Stimulated activated CD4-positive, alpha-beta T cell treated with anti-CD3 and anti-CD28 coated beads, Interleukin-12 subunit alpha, Interleukin-12 subunit beta, amount 100 ng/mL, for 4 hours (primary cell): ENCODE measurements at places on chromosomes 4 and X.

DNA sequence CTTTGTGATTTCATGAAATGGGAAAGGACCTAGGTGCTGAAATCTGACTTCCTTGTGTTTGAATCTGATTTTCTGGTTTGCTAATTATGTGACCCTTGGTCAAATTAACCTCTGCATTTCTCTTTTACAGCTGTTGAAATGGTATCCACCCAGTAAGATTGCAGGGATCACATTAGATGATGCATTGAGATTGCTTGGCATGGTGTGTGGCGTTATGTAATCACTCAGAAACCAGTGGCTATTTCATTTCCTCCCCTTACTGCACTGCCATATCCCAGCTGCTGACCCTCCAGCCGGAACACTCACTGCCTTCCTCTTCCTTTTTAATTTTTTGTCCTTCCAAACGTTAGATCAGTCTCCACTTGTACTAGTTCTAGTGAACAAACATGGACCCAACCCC, 79.0 kb downstream of the KLHL8 start:
- no peak for DNase-seq

- DNase-seq: no peak
Measured at GRCh38 chrX:95291561-95291960, 1393.1 kb upstream of the DIAPH2 start.

- DNase-seq: no peak
Measured at GRCh38 chr4:42778349-42778748, 114.2 kb upstream of the GRXCR1 start.

- DNase-seq: no peak
Measured at GRCh38 chr4:150664935-150665334, 83.0 kb downstream of the MAB21L2 start.

DNA sequence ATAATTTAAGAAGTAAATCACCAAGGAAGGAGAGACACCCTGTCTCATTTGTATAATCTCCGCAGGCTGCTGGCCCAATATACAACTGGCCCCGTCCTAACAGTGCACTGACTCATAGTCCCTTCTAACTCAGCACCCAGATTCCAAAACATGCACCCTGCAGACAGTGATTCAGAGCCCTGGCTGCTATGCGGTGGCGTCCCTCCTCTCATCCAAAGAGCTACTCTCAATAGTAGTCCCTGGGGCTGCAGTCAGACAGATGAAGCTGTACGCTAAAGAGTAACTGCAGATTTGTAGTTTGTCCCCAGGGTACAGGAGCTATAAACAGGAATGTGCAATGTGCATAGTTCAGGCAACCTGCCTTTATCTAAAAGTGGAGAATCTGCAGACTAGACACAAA, 23.0 kb downstream of the GABRA3 start:
- DNase-seq: no peak

DNA sequence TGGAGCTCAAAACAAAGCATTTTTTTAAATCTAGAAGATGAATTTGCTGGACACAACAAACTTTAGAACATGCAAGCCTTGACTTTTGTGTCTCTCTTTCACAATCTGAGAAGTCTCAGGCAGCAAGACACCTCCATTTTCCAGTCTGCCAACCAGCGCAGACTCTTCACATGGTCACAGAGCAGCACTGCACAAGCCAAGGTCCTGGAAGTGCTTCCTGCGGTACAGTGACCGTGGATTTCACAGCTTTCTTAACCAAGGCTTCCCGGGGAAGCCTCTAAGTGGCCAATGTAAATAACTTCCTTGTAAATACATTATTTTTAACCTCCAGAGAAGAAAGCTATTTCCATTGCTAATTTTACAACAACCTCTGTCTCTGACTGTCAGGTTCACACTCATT, 31.2 kb downstream of the ZNF827 start:
- DNase-seq: no peak
